ENCODE measurements at places on chromosomes 13 and 19.

GRCh38 chr19:22634450-22634827 lies 315 bp downstream of the ZNF492 start:
- DNase-seq = no peak

DNA sequence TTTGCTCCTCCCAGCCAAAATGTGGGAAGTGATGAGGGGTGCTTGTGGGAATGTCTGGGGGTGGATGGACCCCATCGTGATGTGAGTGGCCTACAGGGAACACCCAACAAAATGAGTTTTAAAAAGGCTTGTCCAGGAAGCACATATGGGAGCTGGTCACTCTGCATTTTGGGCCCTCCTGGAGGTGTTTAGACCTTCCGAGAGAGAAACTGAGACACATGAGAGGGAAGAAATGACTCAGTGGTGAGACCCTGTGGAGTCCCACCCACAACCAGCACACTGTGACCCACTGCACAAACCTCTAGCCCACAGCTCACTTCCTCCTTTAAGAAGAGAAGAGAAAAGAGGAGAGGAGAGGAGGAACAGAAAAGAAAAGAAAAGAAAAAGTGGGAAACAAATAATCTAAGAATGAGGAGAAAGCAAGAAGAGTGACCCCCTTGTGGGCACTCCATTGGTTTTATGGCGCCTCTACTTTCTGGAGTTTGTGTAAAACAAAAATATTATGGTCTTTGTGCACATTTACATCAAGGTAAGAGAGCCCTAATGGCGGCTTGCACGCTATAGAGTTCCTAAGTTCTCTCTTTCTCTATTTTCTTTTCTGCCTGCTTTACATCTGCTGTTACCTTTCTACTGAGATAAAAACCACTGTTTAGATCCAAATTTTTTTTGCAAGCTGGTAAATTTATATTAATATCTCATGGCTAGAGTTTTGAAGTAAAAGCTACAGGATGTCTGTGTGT lies 13.3 kb upstream of the LILRB1 start:
- no peak for DNase-seq

DNA sequence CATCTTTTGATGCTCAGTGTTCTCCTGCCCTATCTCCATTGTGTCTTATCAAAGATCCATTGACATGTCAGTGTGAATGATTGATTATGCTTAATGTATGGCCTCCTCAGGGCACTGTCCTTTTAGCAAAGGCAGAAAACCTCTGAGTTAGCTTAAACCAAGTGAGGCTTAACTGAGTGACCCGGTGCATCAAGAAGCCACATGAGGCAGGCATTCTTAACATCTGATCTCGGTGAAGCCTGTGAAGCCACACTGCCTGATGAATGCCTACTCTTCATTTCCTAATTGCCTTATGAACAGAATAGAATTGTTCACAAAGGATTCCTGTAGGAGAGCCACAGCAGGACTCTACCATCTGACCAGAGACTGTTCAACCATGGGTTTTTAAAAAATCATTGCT lies 168.1 kb upstream of the SOX21 start:
- DNase-seq = no peak

- no peak for DNase-seq
Measured at GRCh38 chr13:43227721-43228120, 204.3 kb downstream of the DNAJC15 start.

- DNase-seq = peak; percentile 12
Measured at GRCh38 chr13:78520425-78520824, 82.9 kb downstream of the POU4F1 start.

GRCh38 chr13:114235697-114236096 lies 1.0 kb downstream of the CDC16 start:
- no peak for DNase-seq

DNA sequence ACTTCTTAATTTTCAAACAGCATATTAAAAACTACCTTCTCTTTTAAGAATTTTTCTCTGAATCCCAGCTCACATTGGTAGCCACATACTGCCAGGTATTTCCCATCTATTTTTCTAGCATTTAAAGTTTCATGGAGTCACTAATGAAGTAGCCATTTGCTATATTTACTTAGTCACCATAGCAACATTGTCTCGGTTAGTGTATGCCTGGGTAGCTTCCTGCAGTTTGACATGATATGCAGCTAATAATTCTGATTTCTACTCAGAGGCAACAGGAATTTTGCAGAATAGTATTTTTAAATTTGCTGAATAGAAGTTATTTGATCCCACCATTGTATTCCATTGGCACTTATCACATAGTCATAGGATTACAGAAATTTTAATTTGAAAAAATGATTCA lies 30.9 kb upstream of the KCTD4 start:
- no peak for DNase-seq

DNA sequence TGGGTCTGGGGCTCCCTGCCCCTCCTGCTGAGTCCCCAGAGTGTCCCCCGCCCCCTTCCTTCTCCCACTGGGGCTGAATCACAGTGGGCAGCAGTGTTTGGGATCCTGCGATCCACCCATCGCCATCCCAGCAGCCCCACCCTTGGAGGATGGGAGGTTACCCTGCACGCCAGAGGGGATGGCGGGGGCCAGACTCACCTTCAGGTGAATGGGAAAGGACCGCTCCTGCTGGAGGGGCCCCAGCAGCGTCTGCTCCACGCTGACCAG lies 569 bp downstream of the DLEU7 start:
- DNase-seq = no peak

DNA sequence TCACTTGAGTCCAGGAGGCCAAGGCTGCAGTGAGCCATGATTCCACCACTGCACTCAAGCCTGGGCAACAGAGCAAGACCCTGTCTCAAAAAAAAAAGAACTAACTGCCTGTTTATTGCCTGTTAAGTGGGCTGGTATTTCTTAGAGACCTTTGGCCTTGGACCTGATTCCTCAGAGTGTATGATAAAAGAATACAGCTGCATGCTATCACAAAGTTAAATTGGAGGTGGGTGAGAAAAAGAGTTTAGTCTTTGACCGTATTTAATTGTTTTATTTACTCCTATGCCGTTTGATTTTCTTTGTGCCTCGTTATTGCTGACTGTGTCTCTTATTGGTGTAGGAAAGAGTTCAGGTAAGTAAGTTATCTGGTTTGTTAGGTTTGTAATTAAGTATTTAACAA lies 25.3 kb upstream of the DPY19L3 start:
- DNase-seq = no peak

DNA sequence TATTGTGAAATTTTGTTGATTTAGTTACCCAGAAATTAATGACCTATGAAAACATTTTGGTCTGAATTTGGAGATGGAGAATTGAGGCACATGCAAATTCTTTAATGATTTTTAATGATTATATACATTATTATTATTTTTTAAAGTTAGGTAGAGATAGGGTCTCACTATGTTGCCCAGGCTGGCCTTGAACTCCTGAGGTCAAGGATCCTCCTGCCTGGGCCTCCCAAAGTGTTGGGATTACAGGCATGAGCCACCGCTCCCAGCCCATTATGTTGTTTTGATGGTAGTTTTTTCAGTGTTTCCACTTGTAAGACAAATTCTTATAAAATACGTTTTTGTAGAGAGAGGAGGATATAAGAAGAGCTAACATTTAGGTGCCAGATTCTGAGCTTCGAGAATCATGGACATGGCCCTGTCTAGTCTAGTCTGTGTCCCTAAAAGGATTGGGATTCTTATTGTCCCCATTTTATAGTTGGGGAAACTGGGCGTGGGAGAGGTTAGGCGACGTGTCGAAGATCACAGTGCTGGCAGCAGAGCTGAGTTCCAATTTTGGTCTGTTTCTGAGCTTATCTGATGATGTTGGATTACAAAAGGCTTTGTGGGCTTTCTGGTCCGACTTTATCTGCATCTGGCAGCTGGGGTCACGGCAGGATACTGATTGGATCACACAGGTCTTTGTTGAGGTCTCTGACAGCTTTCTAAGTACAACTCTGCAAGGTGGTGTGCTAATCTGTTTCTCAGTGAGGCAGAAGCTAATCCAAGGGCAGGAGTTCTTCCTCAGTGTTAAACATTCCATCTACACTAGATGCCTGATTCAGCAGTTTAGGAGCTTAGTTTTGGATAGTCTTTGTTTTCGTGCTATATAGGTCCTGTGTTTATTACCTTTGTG lies 7.5 kb upstream of the WDR88 start:
- DNase-seq = peak; percentile 96

DNA sequence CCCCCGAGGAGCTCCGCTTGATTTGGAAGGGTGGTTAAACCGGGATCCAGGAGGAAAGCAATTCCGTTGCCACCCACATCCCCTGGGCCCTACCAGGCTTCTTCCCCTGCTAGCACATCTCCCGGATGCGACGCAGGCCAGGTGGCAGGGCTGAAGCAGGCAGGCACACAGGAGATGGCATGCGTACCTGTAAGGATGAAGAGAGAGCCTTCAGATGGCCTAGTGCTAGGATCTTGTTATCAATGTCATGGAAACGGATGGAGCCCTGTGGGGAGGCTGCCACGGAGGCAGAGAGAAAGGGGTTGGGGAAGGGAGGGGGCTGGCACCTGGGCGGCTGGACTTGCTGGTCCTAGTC lies 8.5 kb upstream of the SOX1 start:
- DNase-seq = peak; percentile 61

GRCh38 chr19:38993271-38993670 lies 17.7 kb upstream of the FBXO17 start:
- DNase-seq = no peak

GRCh38 chr13:109867766-109868165 lies 81.4 kb upstream of the IRS2 start:
- no peak for DNase-seq

DNA sequence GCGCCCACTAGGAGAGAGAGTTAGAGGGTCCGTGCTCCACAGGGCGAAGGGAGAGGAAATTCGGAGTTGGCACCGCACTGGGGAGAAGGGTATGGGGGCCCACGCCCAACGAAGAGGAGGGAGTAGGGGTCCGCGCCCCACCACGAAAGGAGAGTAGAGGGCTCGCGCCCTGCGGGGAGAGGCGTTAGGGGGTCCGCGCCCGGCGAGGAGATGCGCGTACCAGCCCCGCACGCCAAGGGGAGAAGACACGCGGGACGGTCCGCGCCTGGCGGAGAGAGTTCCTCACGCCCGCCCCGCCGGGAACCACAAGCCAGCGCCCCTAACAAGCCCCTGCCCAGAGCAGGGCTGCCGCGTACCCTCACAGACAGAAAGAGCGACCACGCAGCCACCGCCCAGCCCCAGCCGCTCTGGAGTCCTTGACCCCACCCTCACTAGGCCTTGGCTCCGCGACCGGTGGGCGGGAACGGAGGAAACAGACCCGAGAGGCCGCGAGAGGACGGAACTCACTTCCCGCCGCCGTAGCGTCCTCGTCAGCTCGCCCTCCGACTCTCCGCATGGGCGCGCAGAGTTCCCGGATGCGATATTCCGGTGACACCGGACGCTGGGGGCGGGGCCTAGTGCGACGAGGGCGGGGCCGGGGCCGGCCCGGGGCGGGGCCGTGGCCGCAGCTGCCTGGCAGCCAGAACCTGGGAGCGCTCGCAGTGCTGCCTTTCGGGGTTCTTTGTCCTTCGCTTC lies 20.0 kb upstream of the ZSCAN18 start:
- no peak for DNase-seq

DNA sequence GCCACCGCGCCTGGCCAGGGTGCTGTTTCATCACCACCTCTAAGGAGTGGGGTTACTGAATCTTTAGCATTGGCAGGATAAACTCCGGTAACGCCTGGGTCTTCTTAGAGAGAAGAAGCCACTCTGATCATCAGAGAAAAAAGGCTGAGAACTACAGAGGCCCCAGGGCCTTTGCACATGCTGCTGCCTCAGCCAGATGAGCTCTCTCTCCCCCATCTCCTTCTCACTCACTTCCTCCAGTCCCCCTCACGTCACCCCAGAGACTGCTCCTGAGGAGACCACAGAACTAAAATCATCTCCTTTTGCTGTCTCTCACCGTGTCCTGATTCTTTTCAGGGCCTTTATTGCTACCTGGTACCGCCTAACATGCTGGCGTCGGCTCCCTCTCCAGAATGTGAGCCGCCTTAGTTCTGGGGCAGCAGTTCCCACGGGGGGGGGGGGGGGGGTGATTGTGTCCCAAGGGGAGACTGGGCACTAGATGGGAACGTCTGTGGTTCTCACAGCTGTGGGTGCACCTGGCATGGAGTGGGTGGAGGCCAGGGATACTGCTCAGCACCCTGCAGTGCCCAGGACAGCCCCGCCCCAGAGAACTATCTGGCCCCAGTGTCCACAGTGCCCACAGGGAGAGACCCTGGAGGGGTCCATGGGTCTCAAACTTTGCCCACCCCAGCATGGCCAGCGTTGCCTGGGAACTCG lies 5.1 kb upstream of the DIRAS1 start:
- DNase-seq = no peak

- no peak for DNase-seq
Measured at GRCh38 chr19:12899891-12900518, 9.0 kb downstream of the GCDH start.

DNA sequence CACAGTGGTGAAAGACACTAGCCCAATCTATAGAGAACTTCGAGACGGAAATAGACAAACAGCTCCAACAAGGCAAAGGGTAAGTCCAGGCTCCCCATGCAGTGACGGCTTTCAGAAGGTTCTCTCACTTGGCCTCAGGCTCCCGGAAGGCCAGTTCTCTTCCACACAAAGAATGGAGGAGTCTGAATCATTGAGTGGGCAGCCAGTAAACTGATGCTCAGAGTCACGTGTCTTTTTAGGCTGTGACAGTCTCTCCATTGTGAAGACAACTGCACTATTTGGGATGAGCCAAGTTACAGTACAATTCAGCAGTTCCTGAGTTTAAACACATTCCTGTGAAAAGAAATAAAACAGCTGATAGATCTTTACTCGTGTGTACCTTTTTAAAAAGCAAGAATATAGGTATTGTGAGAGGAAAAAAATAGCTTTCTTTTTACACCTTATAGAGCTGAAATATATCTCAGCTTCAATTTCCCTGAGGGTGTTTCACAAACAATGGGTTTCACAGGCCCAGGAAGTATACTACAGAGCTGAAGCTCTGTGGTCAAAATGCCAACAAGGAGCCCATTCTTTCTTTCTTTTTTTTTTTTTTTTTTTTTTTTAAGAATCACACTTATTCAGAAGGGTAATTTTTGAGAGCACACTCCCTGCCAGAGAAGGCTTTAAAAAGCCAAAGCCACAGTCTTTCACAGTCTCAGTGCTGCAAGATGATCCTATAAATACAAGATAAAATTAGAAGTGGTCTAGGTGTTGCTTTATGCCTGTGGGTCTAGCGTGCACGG lies 135.1 kb downstream of the FREM2 start:
- no peak for DNase-seq

DNA sequence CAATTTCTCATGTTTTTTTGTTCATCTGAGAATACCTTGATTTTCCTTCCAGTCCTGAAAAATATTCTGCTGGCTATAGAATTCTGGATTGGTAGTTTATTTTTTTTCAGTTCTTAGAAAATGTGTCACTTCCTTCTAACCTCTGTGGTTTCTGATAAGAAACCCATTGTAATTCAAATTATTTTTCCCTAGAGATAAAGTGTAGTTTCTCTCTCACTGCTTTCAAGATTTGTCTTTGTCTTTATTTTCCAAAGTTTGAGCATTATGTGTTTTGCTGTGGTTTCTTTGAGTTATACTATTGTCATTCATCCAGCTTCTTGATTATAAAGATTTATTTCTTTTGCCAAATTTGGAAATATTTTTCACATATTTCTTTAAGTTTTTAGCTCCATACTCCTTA lies 324.0 kb upstream of the SPRY2 start:
- DNase-seq = no peak

GRCh38 chr13:59963827-59964226 lies 199.9 kb downstream of the DIAPH3 start:
- no peak for DNase-seq

GRCh38 chr13:75321084-75321483 lies 160.9 kb downstream of the TBC1D4 start:
- no peak for DNase-seq

All from Jurkat, Clone E6-1 (cell line).